ENCODE measurements at places on chromosomes 16 and 17. TPM values are rescaled to one million over a fixed set of nuclear protein-coding genes. Genes with fewer than 3 reads are reported as not detected.

Gene HLF
- total RNA-seq = 0.60 TPM

Gene EPN3
- 5.8 TPM for total RNA-seq

Gene MMP25
- 23.9 TPM for total RNA-seq

Gene RNF43
- 2.4 TPM for total RNA-seq

Gene SLC39A11
- 19.1 TPM for total RNA-seq

Gene ITGAD
- total RNA-seq = not detected

Gene KRTAP1-1
- total RNA-seq = not detected

Gene MYL11
- 1.2 TPM for total RNA-seq

Gene ARHGAP23
- total RNA-seq = 107 TPM

DNA sequence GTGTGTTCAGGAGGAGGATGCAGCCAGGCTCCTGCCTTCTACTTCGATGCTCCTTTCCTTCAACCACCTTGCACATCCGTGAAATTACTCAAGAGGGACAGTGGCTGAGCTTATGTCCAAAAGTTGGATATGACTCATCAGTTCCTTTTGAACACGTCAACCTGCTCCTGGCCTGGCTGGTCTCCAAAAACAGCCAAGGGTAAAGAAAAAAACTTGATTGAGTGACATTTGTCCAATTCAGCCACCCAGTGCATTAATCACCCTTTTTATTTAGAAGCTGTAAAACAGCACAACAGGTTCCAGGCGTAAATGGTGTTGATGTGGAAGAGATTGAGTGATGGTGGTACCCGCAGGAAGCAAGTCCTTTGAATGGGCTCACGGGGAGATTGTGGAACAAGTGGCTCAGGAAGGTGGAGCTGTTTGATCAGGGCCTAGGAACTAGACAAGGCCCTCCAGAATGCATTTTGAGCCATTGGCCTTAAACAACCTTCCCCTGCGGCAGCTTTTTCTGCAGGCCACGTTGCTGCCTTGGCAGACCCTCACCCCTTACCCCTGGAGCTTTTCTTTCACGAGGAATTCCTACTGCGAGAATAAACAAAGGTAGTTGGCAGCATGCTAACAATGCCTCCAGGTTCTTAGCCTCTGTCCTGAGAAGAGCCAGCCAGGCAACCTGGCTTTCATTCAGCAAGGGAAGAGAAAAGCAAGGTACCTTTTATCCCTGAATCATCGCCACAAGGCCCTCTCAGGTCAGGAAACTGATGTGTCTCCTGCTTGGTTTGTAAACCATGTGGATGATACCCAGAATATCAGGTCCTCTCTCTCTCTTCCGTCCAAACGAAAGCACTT is 173.3 kb upstream of the CACNG5 start:
- DNase-seq = no peak

- no peak for DNase-seq
These were observed 40.5 kb downstream of the DCUN1D3 start for GRCh38 chr16:20859699-20860098.

DNA sequence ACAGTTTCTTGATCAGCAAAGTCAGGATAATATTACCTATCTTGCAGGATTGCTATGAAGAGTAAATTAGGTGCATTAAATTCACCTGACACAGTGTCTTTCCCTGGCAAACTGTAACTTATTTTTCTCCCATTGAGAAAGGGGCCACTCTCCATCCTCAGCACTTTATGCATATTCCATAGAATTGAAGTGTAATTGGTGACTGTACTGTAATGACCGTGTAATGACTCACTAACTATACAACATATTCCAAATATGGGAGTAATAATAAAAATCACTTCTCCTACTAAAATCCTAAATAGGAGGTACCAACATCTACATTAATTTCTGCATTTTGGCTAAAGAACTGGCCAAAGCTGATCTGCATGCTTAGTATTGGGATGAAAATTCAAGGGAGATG is 141.9 kb upstream of the NOG start:
- no peak for DNase-seq

DNA sequence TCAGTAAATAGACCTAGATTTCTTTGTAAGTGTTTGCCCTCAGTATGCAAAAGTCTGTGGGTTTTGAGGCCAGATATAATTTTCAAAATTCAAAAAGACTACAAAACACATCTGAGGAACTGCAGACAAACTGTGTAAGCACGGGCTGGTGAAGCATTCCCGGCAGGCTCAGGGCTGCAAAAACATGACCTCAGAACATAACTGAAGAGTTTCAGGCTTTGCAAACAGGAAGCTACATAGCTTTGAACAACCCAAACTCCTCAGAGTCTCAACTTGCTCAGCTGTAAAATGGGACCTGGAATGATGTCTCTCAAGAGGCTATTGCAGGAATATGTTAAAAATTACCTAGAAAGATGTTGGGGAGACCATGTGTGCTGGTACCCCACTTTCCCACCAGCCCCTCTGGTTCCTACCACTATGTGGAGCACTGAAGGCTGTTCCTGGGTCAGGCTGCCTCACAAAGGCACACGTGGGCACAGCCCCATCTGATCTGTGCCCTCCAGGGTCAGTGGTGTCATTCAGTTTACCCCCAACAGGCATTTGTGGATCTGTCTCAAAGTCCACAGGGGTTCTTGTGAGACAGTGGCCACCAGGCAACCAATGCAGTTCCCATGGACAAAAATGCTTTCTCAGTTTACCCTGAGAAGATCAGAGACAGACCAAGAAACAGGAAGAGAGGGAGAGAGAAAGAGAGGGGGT is 72.9 kb downstream of the CREBBP start:
- DNase-seq = no peak

DNA sequence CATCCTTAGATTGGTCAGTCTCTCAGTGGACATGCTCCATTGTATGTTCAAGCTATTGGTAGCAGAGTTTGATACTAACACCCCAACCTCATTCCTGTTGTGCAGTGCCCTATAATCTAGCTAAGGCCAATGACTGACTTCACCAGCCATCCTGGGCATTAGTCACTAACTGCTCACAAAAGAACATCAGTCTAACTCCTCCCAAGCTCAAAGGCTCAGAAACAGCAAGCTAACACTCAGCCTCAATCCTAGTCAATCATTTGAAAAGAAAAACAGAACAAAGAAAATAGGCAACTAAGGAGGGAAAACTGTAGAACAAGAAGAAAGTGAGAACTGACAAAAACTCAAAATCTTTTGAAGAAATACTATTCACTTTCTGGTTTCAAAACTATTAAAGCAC is 199.1 kb upstream of the C17orf78 start:
- no peak for DNase-seq

DNA sequence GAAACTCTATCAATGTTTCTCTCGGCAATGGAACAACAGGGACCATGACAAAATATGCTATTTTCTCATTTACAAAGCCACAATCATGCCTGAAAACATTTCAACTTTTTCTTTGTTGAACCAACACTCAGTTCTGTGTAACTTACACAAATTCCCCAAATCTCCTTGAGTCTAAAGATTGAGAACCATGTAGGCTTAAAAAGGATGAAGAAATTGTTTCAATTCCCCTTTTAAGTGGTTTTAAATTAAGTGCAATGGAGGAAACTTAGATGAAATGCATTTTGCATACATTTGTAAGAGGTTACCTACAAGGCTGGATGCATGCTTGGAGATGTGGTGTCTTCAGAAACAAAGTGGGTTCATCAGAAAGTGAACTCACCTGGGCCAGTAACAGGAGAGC is 566.4 kb upstream of the CDH11 start:
- no peak for DNase-seq

- no peak for DNase-seq
These were observed 33.0 kb upstream of the TMEM97 start for GRCh38 chr17:28285965-28286364.

DNA sequence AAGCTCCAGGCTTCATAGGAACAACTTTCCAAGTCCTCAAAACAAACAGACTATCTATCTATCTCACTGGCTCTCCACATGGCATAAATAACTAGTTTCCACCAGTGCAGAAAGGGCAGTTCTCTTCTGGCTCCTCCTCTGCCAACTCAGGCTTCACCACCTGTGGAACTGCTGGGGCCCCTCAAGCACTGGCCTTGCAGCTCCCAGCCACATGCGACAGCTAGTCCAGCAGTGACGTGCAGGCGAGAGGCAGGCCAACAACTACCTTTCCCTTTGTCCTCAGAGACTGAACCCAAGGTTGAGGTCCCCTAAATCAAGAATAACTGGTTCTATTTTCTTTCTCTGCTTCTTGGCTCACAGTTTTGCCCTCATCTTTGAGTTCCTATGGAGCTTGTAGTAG is 137.6 kb downstream of the AATF start:
- DNase-seq = no peak

- DNase-seq = no peak
These were observed 7.0 kb downstream of the CBFA2T3 start for GRCh38 chr16:88970050-88970449.
